Hematopoietic multipotent progenitor cell treated with erythropoietin and hydrocortisone succinate and interleukin-3 and kit ligand, for 4 days (in vitro differentiated cells): ENCODE measurements at places on chromosomes 2 and 18.

- no peak for DNase-seq
These were observed 374.1 kb downstream of the LRATD1 start for GRCh38 chr2:15006667-15007066.

- no peak for DNase-seq
These were observed 584.4 kb downstream of the NR4A2 start for GRCh38 chr2:155748131-155748530.

DNA sequence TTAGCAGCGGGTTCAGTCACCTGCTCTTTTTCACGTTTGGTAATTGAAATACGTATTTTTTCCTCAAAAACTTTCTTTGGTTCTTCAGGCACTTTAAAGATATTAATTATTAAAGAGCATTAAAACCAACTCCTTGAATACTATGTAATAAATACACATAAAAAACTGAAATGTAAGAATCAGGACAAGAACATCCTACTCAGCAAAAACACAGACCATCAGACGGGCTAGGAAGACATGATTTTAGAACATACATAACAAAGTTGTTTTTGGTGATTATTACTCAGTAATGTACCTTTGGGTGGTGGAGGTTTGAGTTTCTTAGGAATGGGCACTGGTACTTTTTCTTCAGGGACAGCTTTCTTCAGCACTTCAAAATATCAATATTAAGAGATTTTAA lies 126.1 kb downstream of the TTN start:
- no peak for DNase-seq

DNA sequence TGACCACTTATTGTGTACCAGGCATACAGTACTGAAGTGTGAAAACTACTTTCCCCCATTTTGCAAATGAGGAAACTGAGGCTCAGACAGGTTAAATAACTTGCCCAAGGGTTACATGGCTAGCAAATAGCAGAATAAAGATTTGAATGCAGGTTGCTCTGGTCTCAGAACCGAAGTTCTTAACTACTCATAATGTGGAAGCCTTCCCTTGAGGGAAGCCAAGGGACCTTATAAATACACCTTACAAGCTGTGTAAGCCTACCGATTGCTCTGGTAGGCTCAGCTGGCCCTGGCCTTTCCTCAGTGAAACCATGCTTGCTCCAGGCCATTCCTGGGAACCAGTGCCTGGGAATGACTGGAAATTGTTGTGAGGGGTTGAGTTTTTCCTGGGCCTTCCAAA lies 114.6 kb upstream of the CDCA7 start:
- DNase-seq: no peak

- no peak for DNase-seq
These were observed 267.2 kb downstream of the FBXO15 start for GRCh38 chr18:73880387-73880786.

DNA sequence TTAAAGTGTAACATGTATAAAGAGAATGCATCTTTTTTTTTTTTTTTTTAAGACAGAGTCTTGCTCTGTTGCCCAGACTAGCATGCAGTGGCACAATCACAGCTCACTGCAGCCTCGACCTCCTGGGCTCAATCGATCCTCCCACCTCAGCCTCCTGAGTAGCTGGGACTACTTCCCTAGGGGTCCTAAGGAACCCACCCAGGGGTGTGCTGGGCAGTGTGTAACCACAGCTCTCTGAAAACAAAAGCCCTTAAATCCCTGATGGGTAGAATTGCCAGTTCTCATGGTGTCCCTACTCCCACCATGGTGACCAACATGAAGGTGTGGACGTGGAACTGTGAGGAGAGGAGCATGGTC lies 105.6 kb upstream of the ST3GAL5 start:
- DNase-seq: no peak

GRCh38 chr18:2881840-2882195 lies 35.0 kb downstream of the EMILIN2 start:
- DNase-seq: no peak

- DNase-seq: no peak
These were observed 5.8 kb upstream of the HOXD1 start for GRCh38 chr2:176182671-176183070.

GRCh38 chr2:133574620-133575019 lies 6.4 kb upstream of the NCKAP5 start:
- DNase-seq: no peak

- no peak for DNase-seq
These were observed 447.5 kb downstream of the TNS1 start for GRCh38 chr2:217555081-217555876.

- no peak for DNase-seq
These were observed 38.9 kb upstream of the ATIC start for GRCh38 chr2:215272918-215273317.

- DNase-seq: no peak
These were observed 71.5 kb downstream of the OSBPL6 start for GRCh38 chr2:178265851-178266250.

GRCh38 chr2:248724-249123 lies 15.1 kb downstream of the SH3YL1 start:
- DNase-seq: no peak

- peak; percentile 61 for DNase-seq
These were observed 42.3 kb downstream of the FAM124B start for GRCh38 chr2:224359569-224359968.

DNA sequence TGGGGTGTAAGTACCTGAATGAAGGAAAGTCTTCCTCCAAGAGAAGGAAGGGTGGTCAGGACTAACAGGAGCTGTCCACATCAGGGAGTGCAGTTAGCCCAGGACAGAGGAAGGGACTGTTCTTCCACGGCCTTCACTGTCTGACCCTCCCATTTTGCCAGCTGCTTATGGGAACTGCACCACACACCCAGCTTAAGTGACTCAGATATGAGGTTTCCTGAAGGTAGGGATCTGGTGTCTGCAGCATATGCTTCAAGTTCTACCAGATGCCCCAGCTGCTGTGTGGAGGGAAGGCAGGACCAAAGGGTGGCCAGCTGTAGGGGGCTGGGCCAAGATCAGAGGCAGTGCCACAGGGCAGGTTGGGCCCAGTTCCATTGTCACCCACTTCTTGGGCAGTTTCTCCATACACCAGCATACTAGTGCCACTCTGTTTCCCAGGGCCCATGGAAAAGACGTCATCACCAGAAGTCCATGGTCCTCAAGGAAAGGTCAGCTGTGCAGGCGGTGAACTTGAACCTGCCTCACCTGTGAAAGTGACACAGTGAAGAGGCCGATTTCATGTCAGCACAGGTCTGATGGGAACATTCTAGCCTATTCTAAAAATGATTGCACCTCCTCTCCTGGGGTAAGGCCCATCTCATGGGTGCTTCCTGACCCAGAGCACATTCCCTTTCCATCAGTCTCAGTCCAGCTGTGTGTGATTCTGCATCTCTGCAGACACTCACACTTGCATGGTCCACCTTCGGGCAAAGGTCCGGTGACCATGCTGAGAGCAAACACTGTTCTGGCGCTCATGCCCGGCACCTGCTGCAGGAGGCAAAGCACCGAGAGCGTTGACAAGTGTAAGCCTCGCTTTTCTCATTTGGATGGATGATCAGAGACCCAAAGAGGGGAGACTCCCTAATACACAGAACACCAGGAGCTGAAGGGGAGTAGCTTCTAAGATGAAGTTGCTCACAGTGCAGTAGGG lies 68.0 kb downstream of the ACAA2 start:
- no peak for DNase-seq

GRCh38 chr2:17877811-17878280 lies 621 bp upstream of the KCNS3 start:
- DNase-seq: peak; percentile 60

GRCh38 chr2:46985512-46985911 lies 69.9 kb upstream of the MCFD2 start:
- peak; percentile 51 for DNase-seq

DNA sequence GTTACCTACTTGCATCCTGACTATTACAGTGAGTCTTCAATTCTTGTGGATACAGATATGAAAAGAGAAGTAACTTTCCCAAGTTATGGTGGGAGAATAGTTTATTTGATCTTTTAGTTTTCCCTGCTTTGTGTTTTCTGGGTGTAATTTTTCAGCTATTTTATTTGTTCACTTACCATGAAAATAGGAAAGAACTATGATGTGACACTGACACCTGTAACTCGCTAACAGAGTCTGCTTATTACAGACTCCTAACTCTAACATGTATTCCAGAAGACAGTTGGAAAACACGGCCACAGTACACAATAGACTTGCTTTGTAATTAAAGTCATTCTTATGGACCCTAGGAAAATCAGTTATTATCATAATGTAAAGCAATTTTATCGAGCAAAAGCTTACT lies 323.2 kb downstream of the LRRTM1 start:
- DNase-seq: no peak

DNA sequence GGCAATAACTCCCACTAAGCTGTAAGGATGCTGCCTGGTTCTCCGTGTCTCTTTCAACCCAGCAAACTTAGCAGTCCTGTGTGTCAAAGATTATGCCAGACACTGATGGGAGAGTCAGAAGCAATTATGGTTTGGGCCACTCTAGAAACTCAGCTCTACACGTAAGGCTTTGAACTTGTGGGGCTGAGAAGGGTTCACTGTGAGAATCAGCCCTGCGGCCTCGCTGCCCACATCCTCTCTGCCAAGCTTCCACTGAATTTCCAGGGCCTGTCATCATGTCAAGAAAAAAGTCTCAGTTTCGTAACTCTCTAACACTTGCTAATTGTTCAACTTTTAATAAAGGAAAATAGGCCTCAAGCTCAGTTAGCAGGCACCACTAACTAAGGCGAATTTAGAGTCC lies 308.8 kb upstream of the LYPD1 start:
- DNase-seq: no peak

- no peak for DNase-seq
These were observed 1110.6 kb downstream of the TSN start for GRCh38 chr2:122866095-122866494.

- no peak for DNase-seq
These were observed 427.7 kb downstream of the METTL4 start for GRCh38 chr18:2143636-2144035.

- DNase-seq: peak; percentile 10
These were observed 70.1 kb downstream of the TSHZ1 start for GRCh38 chr18:75280427-75281280.

DNA sequence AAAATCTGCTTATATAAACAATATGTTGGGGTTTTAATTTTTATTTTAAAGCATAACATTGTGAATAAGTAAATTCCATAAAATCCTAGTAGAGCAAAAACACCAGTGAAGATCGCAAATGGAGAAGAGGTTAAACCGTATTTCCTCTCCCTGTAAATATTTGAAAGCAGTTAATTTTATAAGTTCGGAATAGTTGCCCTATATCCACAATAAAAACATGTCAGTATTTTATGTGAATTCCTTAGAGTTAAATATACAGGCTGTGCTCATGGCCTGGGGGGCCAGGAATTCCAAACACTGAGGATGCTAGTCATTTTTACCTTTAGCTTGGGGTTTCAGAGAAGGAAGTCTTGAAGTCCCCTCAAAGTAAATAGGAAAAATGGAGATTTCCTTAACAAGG lies 135.0 kb downstream of the FIGN start:
- DNase-seq: no peak

DNA sequence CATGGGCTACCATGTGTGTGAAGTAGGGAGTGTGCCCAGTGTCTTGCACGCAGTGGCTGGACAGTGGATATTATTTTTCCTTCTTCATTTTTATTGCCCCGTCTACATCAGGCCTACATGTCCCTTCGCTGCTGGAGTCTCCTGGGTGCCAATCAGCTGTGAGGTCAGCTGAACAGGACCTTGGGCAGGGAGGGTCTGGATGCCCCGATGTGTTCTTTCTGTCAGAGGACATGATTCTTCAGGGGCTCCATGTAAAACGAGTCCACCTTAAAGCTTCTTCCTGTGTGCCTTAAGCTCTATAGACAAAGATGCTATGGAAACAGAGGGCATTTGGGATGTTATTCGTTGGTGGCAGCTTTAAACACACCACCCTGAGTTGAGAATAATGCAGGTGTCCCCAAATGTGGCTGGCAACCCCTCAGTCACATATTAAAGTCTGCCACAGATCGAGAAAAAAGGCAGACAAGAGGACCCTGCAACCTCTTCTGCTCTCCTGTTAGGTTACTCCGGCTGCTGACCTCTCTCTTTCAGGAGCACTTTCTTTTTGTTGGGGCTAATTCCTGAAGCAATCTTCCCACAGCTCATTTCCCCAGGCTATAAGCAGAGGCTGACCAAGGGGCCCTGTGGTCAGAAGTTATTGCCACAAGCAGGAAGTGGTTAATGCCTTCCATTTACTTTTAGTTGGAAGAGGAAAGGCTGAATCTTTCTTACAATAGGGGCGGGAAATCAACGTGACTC lies 20.0 kb downstream of the GREB1 start:
- DNase-seq: peak; percentile 44

DNA sequence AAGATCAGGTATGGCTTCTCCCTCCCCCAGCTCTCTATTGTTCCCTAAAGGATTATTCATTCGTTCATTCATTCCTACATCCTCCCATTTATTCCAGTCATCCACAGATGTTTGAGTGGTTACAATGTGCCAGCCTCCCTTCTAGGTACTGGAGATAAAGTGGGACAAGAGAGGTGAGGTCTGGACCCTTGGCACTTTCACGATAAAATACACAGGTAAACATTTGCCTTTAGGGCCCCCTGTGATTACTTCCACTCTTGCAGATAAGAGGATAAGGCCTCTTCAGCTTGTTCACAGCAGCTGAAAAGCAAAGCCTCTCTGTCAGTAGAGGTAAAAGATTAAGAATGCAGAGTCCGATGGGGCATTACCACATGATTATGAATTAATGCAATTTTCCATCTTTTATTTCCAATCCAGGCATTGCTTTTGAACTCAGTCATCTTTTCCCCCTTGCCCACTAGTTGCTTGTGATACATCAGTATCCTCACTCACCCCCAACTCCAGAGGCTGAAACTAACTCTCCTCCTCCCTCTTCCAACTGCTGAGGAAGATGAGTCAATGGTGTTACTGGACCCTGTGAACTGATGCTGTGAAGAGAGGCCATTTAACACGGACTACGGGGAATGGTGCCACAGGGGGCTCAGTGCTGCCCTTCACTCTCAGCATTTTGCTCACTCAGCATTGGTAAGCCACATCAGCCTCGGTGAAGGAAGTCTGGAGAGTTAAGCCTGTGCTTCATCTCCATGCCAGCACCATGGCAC lies 1.1 kb upstream of the DPP4 start:
- no peak for DNase-seq

- DNase-seq: no peak
These were observed 23.4 kb upstream of the KCNK3 start for GRCh38 chr2:26668856-26669750.

- no peak for DNase-seq
These were observed 19.8 kb downstream of the TET3 start for GRCh38 chr2:74004212-74005182.

DNA sequence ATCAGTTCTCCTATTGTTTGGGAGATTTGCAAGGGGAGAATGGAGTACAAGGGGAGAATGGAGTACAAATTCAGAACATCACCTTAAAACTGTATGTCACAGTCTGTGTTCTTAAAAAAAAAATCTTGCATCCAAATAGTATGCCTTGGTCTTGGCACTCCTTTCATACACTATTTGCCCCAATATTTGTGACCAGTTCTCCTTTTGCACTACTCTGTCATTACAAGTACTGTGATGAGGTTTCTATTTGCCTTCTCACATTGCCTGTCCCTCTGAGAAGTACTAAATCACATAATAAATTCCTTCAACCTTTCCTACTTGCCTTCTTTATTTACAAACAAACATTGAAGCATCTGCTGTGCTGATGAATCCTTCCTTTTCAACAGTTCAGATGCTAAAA lies 36.0 kb upstream of the NCK2 start:
- no peak for DNase-seq

GRCh38 chr2:234019896-234020295 lies 30.6 kb upstream of the SPP2 start:
- no peak for DNase-seq

- DNase-seq: no peak
These were observed 352.5 kb upstream of the GULP1 start for GRCh38 chr2:187939180-187939579.

GRCh38 chr2:88671786-88672427 lies 19.6 kb upstream of the RPIA start:
- DNase-seq: peak; percentile 78
